WTC11 (cell line): ENCODE measurements at places on chromosomes 13 and 19. TPM values are rescaled to one million over a fixed set of nuclear protein-coding genes. Genes with fewer than 3 reads are reported as not detected.
A peak's percentile ranks its signal among the peaks of the same experiment; 100 is the strongest.

ZNF525 gene
- total RNA-seq, result 46.9 to 59.7 TPM (median 48.6 TPM) in 3 replicates

KLK12 gene
- not detected in 3 replicates for total RNA-seq

PMIS2 gene
- total RNA-seq, result not detected in 3 replicates

KLC3 gene
- 5.2 to 6.5 TPM (median 5.3 TPM) in 3 replicates for total RNA-seq

DNA sequence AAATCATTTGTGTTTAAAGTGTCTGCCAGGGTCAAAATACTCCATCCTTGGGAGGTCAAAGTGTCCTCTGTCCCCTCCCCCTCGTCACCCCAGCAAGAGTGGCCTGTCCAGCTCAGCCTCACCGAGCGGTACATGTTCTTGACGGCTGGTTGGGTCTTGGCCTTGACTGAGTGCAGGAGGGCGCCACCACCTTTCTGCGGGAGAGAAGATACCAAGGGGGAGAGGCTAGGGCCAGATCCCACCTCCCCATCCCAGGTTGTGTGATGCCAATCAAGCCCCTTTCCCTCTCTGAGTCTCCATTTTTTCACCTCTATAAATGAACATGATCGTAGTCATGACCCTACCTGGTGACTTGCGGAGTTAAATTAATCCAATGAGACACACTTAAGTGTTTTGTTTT, 6.1 kb downstream of the CRB3 start:
- peak overlapping the region; percentile 78 for H3K27ac ChIP-seq
- DNase-seq, result no peak
- H3K27me3 ChIP-seq, result peaks cover 19% of the 10 kb centered on the region
- peaks cover 3% of the 10 kb centered on the region; the same call in 1 of the 2 replicates for H3K36me3 ChIP-seq
- H3K4me3 ChIP-seq, result no peak overlapping the region

DNA sequence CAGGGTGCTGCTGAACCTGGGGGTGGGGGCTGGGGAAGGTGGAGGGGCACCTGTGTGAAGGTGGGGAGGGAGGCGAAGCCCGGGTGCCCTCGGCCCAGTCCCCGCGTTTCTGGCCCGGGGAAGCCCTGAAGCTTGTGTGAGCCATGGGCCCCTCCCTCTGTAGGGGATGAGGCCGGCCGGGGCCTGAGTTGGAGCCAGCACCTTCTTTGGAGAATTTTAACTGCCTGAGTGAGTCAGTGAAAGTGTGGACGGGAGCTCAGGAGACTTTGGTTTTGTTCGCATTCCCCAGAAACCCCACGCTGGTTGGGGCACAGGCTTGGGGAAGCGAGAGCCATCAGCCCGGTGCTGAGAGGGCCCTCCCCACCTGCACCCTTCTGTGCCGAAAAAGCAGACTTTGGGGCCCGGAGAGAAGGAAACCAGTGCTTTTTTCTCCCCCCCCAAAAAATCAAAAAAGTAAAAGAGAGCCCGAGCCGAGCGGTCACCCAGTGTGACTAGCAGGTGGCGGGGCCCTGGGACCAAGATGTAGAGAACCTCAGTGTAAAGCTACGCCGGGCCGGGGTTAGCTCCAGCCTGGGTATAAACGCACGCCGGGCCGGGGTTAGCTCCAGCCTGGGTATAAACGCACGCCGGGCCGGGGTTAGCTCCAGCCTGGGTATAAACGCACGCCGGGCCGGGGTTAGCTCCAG, 45.1 kb downstream of the TMEM255B start:
- no peaks in the 10 kb centered on the region; the same call in 1 of the 2 replicates for H3K27me3 ChIP-seq
- no peaks in the 10 kb centered on the region for H3K4me1 ChIP-seq
- peaks cover 9% of the 10 kb centered on the region for H3K36me3 ChIP-seq
- H3K4me3 ChIP-seq, result no peak overlapping the region
- no peak overlapping the region for H3K27ac ChIP-seq

DNA sequence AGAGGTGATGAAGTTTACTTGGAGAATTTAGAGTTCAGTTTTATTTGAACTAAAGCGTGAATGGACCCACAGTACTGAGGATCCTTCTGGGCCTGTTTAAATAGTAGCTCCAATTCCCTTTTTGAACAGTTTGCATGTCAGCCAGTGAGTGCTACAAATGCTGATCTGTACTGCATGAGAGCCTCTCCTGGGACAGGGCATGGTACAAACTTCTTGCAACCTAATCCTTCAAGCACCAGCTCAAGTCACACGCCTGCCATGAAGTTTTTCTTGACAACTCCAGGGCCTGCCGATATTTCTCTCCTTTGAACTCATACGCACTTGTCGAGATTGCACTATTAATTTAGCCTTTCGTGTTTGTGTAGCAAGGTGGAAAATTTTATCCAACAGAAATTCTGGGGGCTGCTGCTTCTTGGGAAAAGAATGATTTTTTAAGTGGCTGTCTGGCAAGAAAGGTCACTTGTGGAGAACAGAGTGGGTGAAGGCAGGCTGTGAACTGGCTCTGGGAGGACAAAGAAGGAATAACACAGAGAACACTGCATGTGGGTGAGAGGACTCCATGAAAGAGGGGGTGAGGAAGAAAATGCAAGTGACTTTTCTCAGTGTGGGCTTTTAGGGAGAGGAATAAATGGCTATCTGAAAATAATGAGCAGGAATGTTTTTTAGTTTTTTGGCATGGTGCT, 192.5 kb downstream of the NDFIP2 start:
- no peaks in the 10 kb centered on the region for H3K36me3 ChIP-seq
- H3K27me3 ChIP-seq, result no peaks in the 10 kb centered on the region
- H3K27ac ChIP-seq, result 0 out of 2 replicates have a peak overlapping the region, but pooled peaks have one; percentile 3

DNA sequence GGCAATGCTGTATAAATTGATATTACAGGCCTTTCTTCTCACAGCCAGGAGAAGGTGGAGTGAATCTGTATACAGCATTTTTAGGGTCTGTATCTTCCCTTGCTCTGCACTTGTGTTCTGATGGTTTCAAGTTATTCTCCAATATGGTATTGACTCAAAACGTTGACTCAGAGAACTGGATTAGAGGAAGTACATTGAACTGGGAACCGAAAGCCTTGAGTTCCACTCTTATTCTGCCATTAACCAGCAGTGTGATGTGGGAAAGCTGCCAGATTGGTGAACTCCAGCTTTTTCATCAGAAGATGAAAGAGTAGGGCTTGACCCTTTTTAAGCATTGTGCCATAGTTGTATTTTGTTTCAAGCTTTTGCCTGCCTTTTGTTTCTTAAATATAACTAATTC, 167.7 kb downstream of the SPRY2 start:
- no peaks in the 10 kb centered on the region for H3K27me3 ChIP-seq
- no peak for DNase-seq
- H3K36me3 ChIP-seq, result peaks cover 4% of the 10 kb centered on the region; the same call in 1 of the 2 replicates
- H3K27ac ChIP-seq, result no peak overlapping the region
- peaks cover 5% of the 10 kb centered on the region for H3K4me1 ChIP-seq

- H3K27me3 ChIP-seq, result peaks cover 100% of the 10 kb centered on the region
- peaks cover 36% of the 10 kb centered on the region for H3K4me1 ChIP-seq
- peak overlapping the region; percentile 66 for H3K4me3 ChIP-seq
- DNase-seq, result no peak
- H3K27ac ChIP-seq, result peak overlapping the region; percentile 84
Observed at GRCh38 chr19:49435670-49436069, 5.7 kb downstream of the SLC17A7 start.

DNA sequence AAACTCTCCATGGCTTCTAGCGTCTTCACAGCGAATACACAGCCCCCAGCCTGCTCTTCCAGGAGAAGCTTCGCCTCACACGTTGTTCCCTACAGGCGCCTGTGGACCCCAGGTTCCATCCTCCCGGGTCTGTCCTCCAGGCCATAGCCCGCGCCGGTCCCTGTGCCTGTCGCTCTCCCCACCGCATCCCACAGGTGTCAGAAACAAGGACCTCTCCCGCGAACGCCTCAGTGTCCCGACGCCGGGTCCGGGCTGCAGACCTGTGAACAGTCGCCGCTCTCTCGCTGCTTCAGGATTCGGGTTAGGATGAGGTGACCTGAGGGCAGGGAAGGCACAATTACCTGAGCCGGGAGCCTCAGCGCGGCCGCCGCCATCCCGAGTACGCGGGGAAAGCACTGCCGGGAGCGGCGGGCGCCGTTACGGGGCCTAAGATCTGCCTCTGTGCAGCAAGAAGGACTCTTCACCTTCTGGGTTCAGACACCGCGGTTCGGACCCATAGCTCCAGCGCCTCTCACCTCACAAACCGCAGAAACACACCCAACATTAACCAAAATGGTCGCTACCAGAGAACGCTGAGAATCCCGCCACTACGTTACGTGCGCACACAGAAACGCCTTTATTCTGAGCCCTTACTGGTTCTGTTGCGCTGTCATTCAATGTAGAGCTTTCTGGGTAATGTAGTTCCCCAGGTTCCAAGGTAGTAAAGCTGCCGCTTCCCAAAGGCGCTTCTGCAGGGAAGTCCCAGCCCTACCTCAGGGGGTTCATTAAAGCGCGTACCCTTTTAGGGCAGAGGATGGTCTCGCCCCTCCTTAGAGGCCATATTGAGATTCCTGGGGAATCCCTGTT, at the start of gene ZNF418:
Gene ZNF418, minus strand, starts transcription at position 583 of the 846 bp plus-strand sequence. CDS start 1,580 bp downstream, outside the sequence.
- H3K4me3 ChIP-seq, result peak within 1 kb of the TSS; percentile 100
- peaks cover 14% of the 10 kb centered on the region for H3K4me1 ChIP-seq
- peak; percentile 71 for DNase-seq
- peaks cover 52% of the 10 kb centered on the region for H3K36me3 ChIP-seq
- H3K27me3 ChIP-seq, result no peaks in the 10 kb centered on the region

DNA sequence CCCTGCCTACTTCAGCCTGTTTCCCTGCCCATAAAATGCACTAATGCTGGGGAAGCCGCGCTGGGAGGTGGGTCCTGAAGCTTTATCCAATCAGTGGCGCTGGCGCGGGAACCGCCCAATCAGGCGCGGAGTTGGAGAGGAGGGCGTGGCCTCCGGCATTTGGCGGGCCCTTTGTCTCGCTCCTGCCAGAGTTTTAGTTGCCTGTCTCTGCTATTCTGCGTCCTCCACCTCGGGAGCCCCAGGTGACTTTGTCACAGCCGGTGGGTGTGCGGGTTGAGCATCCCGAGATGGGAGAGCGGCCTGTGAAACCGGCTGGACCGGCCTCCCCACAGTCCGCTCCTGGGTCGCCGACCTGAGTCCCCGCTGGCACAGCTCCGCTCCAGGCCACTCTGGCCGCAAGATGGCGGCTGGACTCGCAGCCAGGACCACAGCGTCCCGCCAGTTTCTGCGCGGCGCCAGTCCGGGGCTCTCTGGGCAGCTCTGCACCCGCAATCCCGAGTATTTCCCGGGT, 30.7 kb upstream of the ZNF429 start:
- H3K4me1 ChIP-seq, result 0 out of 2 replicates have a peak, but pooled peaks cover 3% of the 10 kb centered on the region
- H3K4me3 ChIP-seq, result peak overlapping the region; percentile 74
- H3K27me3 ChIP-seq, result peaks cover 3% of the 10 kb centered on the region
- peaks cover 9% of the 10 kb centered on the region for H3K36me3 ChIP-seq

GRCh38 chr19:33671211-33671610, 49.5 kb downstream of the CHST8 start:
- H3K27me3 ChIP-seq, result no peaks in the 10 kb centered on the region
- H3K27ac ChIP-seq, result no peak overlapping the region
- H3K4me1 ChIP-seq, result peaks cover 6% of the 10 kb centered on the region; the same call in 1 of the 2 replicates
- H3K4me3 ChIP-seq, result no peak overlapping the region
- DNase-seq, result no peak
- no peaks in the 10 kb centered on the region for H3K36me3 ChIP-seq

DNA sequence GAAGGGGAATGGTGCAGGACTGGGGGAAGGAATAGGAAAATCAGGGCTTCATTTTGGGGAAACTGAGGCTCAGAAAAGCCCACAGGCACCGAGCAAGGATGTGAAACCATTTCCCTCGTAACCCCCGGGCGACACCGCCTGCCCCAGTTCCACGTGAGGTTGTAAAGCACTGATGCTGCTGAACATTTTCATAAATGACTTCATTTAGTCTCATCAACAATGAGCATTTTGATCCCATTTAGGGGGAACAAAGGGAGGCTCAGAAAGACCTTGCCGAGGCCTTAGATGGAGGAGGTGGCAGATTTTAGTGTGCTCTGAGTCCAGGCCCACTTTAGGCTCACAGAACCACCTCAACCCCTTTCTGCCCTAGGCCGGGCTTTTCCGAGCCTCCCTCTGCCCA, 20.5 kb upstream of the FBXO27 start:
- H3K4me1 ChIP-seq, result no peaks in the 10 kb centered on the region
- peaks cover 12% of the 10 kb centered on the region for H3K27me3 ChIP-seq
- DNase-seq, result no peak
- no peaks in the 10 kb centered on the region for H3K36me3 ChIP-seq
- H3K27ac ChIP-seq, result no peak overlapping the region

GRCh38 chr19:45066921-45067661, 9.2 kb downstream of the ZNF296 start:
- H3K36me3 ChIP-seq, result peaks cover 32% of the 10 kb centered on the region
- no peak overlapping the region for H3K27ac ChIP-seq
- no peak for DNase-seq
- no peaks in the 10 kb centered on the region for H3K27me3 ChIP-seq
